ENCODE measurements at places on chromosomes 2 and 18.

- no peak for DNase-seq
Observed at GRCh38 chr2:224722770-224723169, 6.6 kb upstream of the CCDC195 start.

DNA sequence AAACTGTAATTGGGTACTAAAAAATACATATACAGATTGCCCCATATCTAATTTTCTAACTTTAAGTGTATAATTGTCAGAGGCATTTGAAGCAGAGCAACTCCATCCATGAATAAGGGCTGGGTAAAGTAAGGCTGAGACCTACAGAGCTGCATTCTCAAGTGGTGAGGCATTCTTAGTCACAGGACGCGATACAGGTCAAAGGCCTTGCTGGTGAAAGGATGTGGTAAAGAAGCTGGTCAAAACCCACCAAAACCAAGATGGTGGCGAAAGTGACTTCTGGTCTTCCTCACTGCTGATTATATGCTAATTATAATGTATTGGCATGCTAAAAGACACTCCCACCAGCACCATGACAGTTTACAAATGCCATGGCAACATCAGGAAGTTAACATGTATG lies 50.0 kb downstream of the SLC8A1 start:
- no peak for DNase-seq

GRCh38 chr2:10341193-10341592 lies 38.5 kb downstream of the HPCAL1 start:
- DNase-seq: no peak

GRCh38 chr2:8882094-8882493 lies 44.7 kb upstream of the KIDINS220 start:
- no peak for DNase-seq

- DNase-seq: no peak
Observed at GRCh38 chr2:49224426-49225010, 70.2 kb upstream of the FSHR start.

GRCh38 chr2:29223257-29223656 lies 108.0 kb downstream of the CLIP4 start:
- DNase-seq: no peak

DNA sequence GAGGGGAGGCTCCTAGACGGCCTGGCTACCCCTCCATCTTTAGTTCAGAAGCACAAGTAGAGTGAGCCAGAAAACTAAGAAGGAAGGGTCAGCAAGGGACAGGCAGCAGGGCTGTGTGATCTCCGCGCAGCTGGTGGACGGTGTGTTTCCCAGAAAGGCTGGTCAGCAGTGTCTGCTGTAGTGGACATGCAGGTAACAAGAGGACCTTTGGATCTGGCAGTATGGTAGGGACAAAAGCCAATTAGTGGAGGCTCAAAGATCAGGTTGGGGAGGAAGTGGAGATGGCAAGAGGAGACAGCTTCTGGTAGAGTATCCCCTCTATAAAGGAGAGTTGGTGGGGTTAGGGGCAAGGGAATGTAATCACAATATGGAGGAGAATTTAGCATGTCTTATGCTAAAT lies 95.1 kb downstream of the NCK2 start:
- DNase-seq: no peak

DNA sequence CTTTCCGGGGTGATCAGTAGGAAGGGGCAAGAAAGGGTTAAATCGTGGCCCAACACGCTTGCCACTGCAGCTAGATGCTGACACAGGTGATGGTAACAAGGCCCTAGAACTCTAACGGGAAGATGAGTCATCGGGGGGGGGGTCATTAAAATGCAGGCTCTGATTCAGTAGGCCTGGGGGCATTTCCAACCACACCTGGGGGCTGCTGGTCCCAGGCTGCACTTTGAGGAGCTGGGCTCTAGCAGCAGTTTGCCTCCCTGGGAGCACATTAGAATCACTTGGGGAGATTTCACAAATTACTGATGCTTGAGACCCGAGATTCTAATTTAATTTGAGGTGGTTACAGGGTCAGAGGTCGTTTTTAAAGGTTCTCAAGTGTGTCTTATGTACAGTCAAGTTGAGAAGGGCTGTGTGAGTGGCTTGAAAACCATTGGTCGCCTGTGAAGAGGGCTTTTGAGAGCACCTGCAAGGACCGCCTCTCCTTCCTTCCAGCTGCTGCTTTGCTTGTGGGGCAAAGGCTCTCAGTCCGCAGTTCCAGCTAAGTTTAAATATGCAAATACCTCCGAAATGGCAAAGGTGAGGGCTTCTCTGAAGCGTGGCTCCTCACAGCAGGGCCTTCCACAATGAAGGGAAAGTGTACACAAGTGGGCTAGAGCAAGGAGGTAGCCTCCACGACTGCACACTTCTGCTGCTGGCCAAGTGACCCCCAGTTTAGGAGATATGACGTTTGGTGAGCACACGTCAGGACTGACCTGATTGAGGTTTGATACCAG lies 128.0 kb upstream of the MSH6 start:
- no peak for DNase-seq

DNA sequence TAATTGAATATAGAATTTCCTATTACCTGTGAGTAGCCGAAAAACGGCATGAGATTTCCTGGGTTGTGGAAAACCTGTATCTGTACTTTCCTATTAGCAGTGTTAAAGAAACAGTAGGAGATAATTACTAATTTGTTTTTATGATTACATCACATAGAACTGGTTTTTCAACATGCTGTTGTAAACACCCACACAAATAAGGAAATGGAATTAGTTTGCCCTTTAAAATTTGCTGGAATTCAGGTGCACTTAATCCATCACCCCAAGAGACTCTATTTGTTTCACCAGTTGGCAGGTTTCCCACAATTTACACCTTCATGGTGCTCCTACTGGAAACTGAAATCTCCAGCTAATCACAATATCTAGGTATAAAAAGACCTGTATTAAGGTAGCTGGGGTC lies 274.1 kb upstream of the SLC8A1 start:
- DNase-seq: no peak

- DNase-seq: no peak
Observed at GRCh38 chr2:217066510-217067270, 206.8 kb upstream of the TNP1 start.
